ENCODE measurements at places on chromosomes 7 and 10. TPM values are rescaled to one million over a fixed set of nuclear protein-coding genes. Genes with fewer than 3 reads are reported as not detected.

DNA sequence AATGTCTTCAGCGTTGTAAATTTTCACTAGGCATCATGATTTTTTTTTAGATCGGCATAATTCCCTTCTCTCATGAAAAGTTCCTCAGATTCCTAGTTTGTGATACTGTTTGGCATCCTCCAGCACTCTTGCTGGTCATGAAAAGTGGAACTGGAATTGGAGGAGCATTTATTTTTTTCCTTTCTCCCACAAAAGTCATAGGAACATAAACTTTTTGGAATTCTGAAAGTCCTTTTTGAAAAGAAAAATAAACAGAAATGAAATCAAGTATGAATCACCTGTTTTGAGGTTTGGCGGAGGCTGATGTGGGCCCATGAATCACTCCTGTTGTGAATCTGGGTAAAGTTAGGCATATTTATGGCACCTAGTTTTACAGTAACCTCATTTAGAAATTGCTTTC, 17.7 kb downstream of the CACNB2 start:
- peak overlapping the region; percentile 23 for H3K27ac ChIP-seq
- no peaks in the 10 kb centered on the region for H3K27me3 ChIP-seq
- no peak overlapping the region for H3K4me3 ChIP-seq
- peaks cover 24% of the 10 kb centered on the region for H3K4me1 ChIP-seq

DNA sequence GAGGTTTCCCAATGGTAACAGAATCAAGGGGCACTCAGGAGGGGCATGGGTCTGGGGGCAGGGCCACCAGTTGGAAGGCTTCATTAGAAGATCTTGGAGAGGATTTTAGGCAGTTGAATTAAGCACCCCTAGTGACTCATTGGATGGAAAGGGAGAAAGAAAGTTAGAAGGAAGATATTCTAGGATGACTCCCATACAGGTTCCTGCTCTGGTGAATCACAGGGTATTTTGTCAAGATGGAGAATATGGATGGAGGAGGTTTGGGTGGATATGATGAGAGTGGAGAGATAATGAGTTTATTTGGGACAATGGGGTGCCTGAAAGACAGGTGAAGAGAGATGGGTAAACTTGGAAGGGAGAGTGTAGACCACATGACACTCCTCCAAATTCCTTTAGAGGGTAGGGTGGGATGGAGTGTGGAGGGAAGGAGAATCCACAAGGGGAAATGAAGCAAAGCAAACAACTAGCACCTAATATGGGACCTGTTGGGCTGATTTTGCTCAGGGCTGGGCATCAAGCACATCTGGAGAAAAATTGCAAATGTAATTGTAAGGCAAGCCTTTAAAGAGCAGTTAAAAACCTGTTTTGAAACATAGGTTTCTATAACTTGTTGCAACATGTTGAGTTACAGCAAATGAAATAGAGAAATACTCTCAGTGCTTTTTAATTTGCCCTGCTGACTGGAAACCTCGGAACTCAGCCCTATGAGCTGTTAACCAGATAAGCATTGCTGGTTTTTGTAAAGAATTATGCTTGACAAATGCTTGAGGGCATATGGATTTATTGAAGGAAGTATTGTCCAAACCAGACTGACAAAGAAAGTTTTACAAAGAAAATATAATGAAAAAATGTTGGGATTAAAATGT, 2.9 kb upstream of the ENTPD7 start:
- H3K36me3 ChIP-seq: no peaks in the 10 kb centered on the region
- no peaks in the 10 kb centered on the region for H3K27me3 ChIP-seq

STEAP1 gene
- 3.0 TPM for total RNA-seq

SPDYE16 gene
- total RNA-seq: not detected

DNA sequence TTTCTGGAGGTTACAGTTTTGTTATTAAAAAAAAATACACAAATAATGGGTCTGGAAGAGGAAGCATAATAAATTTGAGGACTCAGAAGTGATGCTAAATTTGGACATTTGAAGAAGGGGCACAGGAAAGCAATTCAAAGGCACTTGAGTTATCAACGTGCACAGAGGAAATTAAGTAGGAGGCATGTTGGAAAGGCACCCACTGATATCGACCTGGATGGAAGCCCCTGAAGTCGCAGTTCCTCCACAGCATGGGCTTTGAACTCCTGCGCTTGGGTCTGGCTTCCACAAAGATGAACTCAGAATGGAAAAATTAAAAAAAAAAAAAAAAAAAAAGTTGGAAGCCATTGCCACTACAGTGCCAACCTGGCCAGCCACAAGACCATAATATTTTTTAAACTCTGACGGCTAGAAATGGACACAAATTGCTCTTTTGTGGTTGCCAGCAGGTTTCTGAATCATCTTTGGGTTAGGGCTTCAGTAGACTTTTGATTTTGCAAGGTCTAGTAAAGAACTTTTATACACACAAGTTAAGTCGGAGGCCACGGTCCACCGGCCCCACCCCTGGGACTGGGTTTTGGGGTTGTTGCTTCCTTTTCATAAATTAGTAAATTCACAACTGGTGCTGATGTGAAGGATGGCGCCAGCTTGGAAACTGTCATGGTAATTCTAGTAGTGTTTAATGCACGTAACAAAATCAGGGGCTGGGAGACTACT, 21.6 kb downstream of the JCAD start:
- peaks cover 4% of the 10 kb centered on the region for H3K4me1 ChIP-seq
- H3K27ac ChIP-seq: no peak overlapping the region
- no peaks in the 10 kb centered on the region for H3K36me3 ChIP-seq
- H3K4me3 ChIP-seq: no peak overlapping the region
